ENCODE measurements at places on chromosomes 11 and 22. TPM values are rescaled to one million over a fixed set of nuclear protein-coding genes. Genes with fewer than 3 reads are reported as not detected.

DNA sequence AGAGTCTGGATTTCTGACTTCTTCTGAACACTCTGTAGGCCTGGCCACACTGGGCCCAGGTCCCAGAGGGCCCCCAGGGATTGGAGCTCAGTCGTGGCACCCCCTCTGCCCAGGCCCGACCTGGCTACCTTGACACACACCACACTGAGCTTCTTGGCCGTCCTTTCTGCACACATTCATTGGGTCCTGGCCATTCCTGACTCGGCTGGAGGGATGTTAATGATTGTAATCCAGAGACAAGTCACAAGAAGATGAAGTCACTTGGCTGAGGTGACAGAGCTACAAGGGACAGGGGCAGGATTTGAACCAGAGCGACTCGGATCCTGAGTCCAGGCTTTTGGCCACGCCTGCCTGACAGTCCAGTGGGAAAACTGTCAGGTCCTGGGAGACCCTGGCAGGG is 23.9 kb upstream of the PDGFB start:
- no peak for DNase-seq
- no peak overlapping the region for H3K4me3 ChIP-seq
- H3K27ac ChIP-seq = no peak overlapping the region
- H3K36me3 ChIP-seq = no peaks in the 10 kb centered on the region
- H3K4me1 ChIP-seq = no peaks in the 10 kb centered on the region

The FAM181B gene
- 0.47 TPM for total RNA-seq

DNA sequence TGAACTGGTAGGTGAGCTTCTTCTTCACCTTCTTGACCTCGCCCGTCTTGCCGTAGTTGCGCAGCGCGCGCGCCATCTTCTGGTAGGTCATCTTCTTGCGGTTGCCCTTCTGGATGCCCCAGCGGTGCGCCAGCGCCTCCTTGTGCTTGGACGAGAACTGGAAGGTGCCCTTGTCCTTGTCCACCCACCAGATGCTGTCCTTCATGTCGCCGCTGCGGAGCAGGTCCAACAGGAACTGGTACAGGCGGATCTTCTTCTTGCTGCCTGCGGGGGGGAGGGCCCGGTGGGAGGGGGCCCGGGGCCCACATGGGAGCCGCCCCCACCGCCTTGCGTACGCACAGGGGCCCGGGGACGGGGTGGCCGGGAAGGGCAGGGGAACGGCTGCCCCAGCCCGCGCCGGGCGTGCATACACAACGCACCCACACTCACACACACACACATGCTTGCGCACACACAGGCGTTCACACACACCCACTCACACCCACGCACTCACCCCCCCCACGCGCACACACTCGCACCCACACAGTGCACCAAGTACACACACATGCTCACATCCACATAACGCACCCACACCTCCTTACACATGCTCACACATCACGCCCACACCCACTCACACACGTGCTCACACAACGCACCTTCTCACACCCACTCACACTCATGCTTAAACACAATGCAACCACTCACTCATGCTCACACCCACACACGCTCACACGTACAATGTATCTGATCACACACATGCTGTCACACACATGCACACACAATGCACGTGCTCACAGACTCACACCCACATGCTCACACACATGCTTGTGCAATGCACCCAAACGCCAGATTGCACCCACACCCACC is 3.0 kb upstream of the MYBPC3 start:
- peak overlapping the region; percentile 65 for H3K27ac ChIP-seq
- H3K36me3 ChIP-seq = no peaks in the 10 kb centered on the region
- DNase-seq = peak; percentile 99
- peak overlapping the region; percentile 89 for H3K4me3 ChIP-seq
- no peaks in the 10 kb centered on the region for H3K27me3 ChIP-seq

DNA sequence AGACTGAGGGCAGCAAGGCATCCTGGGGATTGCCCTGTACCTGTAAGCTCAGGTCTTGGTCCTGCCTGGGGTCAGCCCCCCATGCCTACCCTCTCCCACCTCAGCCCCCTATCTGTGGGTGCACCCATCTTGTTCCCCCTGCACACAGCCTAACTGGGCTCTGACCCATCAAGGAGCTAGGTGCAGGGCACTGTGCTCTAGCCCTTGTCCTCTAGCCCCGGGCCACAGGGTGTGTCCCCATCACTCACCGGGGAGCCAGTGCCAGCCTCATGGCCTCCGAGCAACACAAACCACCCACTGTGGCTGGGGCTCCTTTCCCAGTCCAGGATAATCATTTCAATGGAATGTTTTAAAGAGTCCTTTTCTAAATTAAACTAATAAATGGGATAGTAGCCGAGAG is 293.9 kb upstream of the PLET1 start:
- DNase-seq = no peak
- peaks cover 6% of the 10 kb centered on the region for H3K27me3 ChIP-seq
- no peak overlapping the region for H3K27ac ChIP-seq
- H3K36me3 ChIP-seq = no peaks in the 10 kb centered on the region

The OR10G4 gene
- total RNA-seq = not detected

GRCh38 chr11:45000918-45001317 is 50.2 kb upstream of the TP53I11 start:
- no peak overlapping the region for H3K27ac ChIP-seq
- no peak for DNase-seq
- no peaks in the 10 kb centered on the region for H3K36me3 ChIP-seq
- peaks cover 2% of the 10 kb centered on the region for H3K27me3 ChIP-seq

The YPEL4 gene
- 16.9 TPM for total RNA-seq

GRCh38 chr22:49306632-49307480 is 520.8 kb downstream of the BRD1 start:
- no peaks in the 10 kb centered on the region for H3K4me1 ChIP-seq
- H3K27ac ChIP-seq = no peak overlapping the region
- H3K4me3 ChIP-seq = no peak overlapping the region
- H3K36me3 ChIP-seq = peaks cover 13% of the 10 kb centered on the region
- peaks cover 12% of the 10 kb centered on the region for H3K27me3 ChIP-seq

Data from glutamatergic neuron (in vitro differentiated cells).